ENCODE measurements at places on chromosomes 12 and 14.

GRCh38 chr12:10847744-10848143 lies 1.5 kb downstream of the PRR4 start:
- no peak for DNase-seq

- DNase-seq, result no peak
Observed at GRCh38 chr12:31248337-31248736, 77.6 kb downstream of the SINHCAF start.

- no peak for DNase-seq
Observed at GRCh38 chr12:10196210-10196609, 16.5 kb upstream of the GABARAPL1 start.

DNA sequence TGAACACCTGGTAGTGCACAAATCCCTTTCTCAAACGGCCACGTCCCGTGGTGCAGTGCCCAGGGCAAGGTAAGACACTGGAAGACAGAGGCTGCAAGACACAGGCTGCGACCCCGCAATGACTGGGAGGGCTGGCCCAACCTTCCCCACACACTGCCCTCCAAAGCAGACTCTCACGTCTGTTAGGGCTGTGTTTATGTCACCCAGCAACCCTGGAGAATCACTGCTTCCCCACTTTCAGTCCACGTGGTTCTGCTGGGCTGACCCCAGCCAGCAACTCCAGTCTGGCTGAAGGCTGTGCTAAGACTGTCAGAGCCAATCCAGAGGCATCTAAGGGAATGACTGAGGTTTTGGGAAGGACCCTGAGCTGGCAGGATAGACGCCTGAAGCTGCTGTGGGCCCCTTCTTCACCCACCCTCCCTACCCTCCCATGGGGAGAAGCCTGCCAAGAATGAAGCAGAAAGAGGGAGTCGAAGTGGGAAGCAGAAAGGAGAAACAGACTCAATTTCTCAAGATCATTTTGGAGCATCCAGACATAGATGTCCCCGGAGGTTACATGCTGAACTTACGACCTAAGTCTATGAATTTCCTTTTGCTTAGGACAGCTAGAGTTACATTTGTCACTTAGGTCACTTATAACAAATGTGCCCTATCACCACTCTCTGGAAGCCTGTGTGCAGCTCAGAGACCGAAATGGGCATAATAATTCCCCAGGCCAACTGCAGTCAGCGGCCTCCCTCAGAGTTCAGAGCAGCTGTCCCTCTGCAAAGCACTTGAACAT lies 11.7 kb downstream of the KDM2B start:
- no peak for DNase-seq

DNA sequence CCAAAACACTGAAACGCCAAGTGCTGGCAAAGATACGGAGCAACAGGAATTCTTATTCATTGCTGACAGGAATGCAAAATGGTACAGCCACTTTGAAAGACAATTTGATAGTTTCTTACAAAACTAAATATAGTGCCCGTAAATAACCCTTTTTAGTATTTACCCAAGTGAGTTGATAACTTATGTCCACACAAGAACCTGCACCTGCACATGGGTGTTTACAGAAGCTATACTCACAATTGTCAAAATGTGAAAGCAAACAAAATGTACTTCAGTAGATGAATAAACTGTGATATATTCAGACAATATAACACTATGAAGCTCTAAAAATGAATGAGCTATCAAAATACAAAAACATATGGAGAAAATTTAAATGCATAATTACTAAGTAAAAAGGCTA lies 86.6 kb downstream of the ATXN7L3B start:
- DNase-seq, result no peak

GRCh38 chr12:26627335-26627734 lies 205.7 kb downstream of the ITPR2 start:
- DNase-seq, result no peak

DNA sequence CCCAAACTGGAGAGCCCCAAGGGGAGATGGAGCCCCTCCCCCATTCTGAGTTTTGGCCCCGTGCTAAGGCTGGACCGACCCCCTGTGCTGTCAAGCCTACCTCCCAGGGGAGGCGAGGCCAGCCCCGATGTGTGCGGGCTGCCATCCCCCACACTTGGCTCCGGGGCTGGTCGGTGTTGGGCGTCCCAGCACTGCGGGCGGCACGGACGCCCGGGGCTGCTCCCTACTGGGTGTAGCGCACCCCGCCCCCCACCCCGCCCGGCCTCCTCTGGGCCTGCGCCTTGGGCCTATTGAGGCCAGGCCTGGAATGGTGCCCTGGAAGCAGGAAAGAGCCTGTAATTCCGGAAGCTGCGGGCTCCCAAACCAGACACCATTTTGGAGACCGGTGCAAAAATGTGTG lies 2.6 kb downstream of the DCAF4 start:
- DNase-seq, result no peak

- no peak for DNase-seq
Observed at GRCh38 chr12:116278279-116278626, 760 bp upstream of the MED13L start.

DNA sequence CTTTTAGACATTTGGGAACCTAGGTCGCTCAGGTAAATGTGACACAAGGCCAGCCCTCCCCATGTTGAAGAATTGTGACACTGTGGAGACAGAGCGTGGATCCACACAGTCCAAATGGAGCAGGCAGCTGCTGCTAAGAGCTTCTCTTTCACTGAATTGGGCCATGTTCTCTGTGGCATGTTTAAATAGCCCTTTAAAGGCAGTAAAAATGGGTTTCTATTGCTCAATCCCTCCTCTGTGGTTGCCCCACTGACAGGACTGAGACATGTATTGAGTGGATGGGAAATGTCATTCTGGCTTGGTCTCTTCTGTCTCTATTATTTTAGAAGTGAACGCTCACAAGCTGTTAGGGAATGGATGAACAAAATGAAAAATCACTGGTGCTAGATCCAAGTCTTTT lies 84.0 kb upstream of the PRICKLE1 start:
- no peak for DNase-seq

GRCh38 chr12:47280543-47281300 lies 201.0 kb upstream of the AMIGO2 start:
- no peak for DNase-seq

- DNase-seq, result no peak
Observed at GRCh38 chr12:29561664-29562071, 64.2 kb upstream of the OVCH1 start.

GRCh38 chr12:93497456-93497855 lies 30.1 kb downstream of the MRPL42 start:
- DNase-seq, result no peak

GRCh38 chr14:76937181-76938091 lies 91.1 kb downstream of the IRF2BPL start:
- no peak for DNase-seq

- DNase-seq, result no peak
Observed at GRCh38 chr12:78721906-78722305, 142.7 kb upstream of the SYT1 start.

GRCh38 chr12:131461096-131461495 lies 249.8 kb upstream of the SFSWAP start:
- no peak for DNase-seq

GRCh38 chr12:124523071-124523470 lies 44.3 kb downstream of the NCOR2 start:
- no peak for DNase-seq

- no peak for DNase-seq
Observed at GRCh38 chr14:80475074-80475473, 263.8 kb upstream of the DIO2 start.

DNA sequence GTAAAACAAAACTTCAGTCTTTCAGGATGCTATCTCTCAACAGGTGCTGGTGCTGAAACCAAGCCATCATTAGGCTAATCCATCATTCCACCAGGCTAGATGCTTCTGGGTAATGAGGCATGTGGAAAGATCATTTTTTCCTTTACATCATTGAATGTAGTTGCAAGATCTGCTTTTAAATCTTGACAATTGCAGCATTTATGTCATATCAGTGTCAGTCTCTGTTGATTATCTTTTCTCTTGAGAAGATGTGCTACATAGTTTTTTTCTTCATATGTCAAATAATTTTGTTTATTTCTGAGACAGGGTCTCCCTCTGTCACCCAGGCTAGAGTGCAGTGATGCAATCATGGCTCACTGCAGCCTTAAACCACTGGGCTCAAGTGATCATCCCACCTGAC lies 16.2 kb upstream of the EXD2 start:
- no peak for DNase-seq

GRCh38 chr12:43789941-43790340 lies 16.2 kb downstream of the TWF1 start:
- DNase-seq, result no peak

- DNase-seq, result no peak
Observed at GRCh38 chr14:24966579-24966964, 83.4 kb downstream of the STXBP6 start.

DNA sequence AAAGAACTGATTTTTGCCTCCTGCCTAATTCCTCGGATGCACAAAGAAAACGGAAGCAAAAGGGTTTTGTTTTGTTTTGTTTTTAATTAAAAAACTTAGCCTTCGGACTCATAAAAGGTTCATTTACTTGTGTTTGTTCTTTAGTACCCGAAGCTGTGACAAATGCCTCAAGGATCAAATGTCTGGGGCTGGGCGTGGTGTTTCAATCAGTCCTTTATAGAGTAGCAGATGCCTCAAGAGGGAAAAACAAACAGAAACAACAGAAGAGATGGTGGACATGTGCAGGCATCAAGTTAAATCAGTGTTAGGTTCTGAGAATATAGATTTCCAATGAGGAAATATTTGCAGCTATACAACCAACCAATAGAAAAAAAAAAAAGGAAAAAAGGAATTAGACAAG lies 1.6 kb upstream of the WIF1 start:
- DNase-seq, result no peak

- DNase-seq, result no peak
Observed at GRCh38 chr14:102665621-102666020, 73.2 kb downstream of the RCOR1 start.

DNA sequence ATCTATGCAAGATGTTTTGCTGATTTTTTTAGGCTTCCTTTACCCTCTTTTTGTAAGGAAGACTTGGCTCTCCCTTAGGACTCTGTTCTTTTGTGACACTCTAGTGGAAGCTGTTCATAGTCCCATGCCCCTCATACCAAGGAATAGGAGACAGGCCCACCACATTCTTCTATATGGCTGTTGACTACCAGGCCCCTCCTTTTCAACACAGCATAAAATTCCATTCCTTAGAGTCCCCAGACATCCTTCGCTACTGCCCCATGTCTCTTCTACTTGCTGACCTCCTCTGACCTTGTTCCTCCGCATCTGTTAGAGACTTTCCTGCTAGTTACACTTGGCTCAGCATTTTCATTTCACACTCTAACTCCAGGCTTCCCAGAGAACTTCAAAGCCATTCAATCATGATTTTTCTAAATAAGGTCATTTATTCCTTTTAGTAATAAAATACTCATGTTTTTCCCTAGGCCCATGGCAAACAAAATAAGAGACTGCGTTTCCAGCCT lies 9.7 kb downstream of the PIK3C2G start:
- DNase-seq, result no peak

DNA sequence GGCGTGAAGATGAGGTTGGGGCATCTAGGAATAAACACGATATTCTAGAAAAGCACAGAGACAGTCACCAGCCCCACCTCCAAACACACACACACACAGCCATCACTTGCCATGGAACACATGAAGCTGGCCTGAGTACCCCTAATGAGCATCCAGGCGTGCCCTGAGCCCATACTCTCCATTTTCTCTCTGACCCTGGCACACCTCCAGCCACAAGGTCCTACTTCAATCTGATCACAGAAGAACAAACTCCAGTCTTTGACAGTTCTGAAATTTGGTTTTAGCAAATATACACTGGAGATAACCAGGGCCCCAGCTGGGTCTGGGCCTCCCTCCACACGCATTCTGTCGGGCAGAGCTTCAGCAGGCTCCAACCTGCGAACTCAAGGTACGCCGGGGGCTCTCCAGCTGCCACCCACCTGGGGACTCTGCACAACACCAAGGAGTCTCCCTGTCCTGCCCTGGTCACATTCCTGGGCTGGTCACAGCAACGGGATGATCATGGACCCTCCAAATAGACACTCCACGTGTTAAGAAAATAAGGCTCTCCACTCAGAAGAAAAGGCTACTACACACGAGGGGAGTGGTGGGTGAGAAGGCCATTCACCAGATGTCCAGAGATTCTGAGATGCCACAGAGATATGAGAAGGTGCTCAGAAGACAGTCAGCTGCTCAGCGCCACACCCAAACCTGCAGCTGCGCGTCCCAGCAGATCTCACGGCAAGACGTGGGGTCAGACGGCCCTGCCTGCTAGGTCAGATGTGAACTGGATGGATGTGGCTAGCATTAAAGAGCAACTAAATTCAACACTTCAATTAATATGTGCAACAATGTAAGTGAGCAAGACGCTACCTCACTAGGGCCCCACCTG lies 57.0 kb upstream of the PNMA1 start:
- no peak for DNase-seq

- DNase-seq, result no peak
Observed at GRCh38 chr12:88113871-88114270, 28.0 kb downstream of the CEP290 start.

- DNase-seq, result no peak
Observed at GRCh38 chr12:3154006-3154405, 76.8 kb downstream of the TSPAN9 start.

DNA sequence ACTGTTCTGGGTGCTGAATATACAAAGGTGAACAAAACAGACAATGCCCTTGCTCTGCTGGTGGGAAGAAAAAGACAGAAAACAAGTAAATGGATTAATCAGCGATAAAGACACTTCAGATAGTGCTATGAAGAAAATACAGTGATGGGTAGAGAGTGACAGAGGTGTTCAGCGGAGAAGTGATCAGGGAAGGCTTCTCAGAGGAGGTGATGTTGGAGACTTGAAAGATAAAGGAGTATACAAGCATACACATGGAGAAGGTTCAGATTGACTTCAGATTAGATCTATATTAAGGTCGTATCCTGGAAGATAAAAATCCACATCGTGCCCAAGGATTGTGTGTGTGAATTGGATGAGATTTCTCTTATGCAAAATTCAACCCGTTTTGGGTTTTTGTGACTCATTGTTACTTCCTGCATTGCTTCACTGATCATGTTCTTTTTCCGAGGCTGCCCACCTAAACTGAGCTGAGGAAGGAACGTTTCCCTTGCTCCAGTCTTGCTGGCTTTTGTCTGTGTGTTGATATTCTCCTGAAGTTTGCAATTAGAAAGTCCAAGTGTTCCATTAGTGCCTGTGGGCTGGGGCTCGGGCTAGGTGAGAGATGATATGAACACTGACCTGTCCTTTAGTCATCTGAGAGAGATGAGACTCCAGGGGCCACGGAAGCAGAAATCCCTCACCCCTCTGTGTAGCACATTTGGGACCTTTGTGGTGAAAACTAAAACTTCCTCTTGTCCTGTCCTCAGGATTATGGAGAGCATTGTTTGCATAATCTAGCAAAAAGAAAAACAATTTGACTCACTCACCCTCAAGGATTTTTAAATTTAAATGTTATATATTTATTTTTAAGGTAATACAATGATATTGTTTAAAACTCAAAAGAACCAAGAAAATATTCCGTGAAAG lies 27.6 kb downstream of the PLXNC1 start:
- DNase-seq, result no peak

Measured in stimulated activated CD4-positive, alpha-beta T cell treated with anti-CD3 and anti-CD28 coated beads, TNF-alpha, amount 100 ng/mL, for 1 hour (primary cell).